ENCODE measurements at places on chromosomes 3 and 15.

- no peak for DNase-seq
These were observed 58.7 kb downstream of the WNT7A start for GRCh38 chr3:13821126-13821525.

DNA sequence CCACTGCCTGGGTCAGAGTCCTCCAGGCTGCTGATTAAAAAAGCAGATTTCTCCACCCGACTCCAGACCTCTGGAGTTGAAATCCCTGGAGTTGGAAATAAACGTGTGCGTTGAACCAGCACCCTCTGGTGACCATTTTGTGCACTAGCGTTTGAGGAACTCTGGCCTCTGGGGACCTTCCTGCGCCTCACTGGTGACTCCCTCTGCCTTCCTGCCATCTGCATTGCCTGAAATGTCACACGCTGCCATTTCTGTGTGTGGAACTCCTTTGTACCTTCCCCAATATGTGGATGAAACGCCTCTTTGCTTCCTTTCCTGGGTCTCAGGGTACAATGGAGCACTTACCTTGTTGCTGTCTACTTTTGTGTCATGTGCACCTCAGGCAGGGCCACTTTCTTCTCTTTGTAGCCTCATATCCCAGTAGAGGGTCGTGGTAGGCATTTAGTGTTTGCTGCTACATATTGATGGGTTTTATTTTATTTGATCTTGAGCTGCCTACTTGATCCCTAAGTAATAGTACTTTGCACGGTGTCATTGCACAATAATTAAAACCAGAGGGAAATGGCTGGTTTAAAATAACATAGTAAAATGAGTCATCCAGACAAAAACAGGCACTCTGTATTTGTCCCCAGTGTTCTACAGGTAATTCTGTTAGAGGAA lies 56.8 kb downstream of the GPR171 start:
- DNase-seq, result no peak

DNA sequence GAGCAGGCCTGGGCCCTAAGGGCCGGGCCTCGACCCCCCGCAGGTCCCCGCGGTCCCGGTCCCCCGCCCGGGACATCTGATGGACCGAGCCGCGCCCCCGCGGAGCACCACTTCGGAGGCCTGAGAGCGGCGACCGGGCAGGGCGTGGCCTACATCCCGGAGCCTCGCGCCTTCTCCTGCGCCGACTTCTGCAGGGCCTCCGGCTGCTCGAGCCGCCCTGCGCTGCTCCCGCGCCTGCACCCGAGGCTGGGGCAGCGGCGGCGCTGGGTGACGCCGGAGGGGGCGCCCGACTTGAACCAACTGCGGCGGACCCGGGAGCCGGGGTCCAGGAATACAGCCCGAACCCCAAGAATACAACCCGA lies 14.9 kb upstream of the GP9 start:
- peak; percentile 10 for DNase-seq

DNA sequence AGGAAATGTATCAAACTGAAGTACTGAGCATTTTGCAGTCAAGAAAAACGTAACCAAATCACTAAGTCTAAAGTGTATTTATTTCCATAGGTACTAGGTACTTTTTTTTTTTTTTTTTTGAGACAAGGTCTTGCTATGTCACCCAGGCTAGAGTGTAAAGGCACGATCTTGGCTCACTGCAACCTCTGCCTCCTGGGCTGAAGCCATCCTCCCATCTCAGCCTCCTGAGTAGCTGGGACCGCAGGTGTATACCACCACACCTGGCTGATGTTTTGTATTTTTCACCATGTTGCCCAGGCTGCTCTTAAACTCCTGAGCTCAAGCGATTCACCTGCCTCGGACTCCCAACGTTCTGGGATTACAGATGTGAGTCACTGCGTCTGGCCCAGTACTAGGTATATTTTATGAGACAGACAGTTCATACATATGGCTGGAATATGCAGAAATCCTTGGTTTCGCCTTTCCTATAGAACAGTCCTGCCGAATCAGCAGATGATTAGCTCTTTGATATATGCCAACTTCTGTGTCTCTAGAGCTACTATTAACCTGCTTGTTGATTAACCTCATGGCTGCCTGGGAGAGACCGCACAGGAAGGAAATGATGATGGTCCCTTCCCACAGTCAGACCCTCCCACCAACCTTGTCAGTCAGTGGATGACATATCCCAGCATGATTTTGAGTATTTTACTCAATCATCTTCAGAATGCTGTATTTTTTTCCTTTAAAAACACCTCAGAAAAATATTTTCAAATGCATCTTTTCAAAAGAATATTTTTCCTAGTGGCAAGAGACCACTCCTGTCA lies 32.3 kb downstream of the TMOD3 start:
- DNase-seq, result peak; percentile 34

- DNase-seq, result no peak
These were observed 146.6 kb downstream of the RBMS3 start for GRCh38 chr3:29427266-29428103.

- DNase-seq, result no peak
These were observed 992 bp downstream of the RHOV start for GRCh38 chr15:40872791-40873693.

DNA sequence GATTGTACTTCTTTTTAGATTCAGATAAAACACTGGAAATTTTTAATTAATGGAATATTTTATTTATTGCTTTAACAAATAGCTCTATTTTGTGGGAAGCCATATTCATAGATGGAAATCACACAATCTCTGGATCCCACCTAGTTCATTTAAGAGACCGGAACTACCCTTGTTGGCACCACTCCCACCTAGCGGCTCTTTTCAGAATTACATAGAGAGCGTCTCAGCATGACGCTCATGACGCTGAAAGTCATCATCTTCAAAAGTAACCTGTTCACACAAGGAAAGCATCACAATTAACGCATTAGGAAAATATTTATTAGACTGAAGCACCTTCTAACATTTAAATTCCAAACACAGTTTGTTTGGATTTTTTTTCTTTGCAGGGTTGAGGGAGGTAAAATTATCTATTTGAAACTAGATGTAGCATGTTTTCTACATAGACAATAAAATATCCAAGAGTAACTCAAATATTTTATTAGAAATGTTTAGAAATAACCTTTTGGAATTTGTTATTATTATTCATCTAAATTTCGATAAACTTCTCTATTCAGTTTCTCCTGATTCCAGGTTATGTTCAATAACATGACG lies 214.9 kb upstream of the ARRDC4 start:
- DNase-seq, result no peak

GRCh38 chr3:114841515-114841914 lies 305.6 kb downstream of the ZBTB20 start:
- DNase-seq, result no peak

DNA sequence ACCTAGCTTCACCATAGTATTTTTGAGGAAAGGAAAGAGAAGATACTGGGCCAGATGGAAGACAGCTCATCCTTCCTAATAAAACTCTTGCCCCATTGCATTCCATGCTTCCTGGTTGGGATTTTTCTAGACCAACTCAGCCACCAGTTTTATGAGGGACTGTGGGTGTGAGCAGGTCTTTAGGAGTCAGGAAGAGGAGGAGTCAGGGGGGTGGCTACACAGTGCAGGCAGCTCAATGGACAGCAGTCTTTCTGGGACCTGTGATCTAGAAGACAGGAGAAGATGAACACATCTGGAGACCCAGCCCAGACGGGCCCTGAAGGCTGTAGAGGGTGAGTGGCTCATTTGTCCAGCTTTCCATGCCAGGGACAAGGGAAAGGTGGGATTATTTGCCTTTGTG lies at the start of gene NOX5:
TSS of gene NOX5 (plus strand) at position 242 of the 400 bp plus-strand sequence. CDS start at position 283, 41 bp downstream.
- DNase-seq, result no peak

DNA sequence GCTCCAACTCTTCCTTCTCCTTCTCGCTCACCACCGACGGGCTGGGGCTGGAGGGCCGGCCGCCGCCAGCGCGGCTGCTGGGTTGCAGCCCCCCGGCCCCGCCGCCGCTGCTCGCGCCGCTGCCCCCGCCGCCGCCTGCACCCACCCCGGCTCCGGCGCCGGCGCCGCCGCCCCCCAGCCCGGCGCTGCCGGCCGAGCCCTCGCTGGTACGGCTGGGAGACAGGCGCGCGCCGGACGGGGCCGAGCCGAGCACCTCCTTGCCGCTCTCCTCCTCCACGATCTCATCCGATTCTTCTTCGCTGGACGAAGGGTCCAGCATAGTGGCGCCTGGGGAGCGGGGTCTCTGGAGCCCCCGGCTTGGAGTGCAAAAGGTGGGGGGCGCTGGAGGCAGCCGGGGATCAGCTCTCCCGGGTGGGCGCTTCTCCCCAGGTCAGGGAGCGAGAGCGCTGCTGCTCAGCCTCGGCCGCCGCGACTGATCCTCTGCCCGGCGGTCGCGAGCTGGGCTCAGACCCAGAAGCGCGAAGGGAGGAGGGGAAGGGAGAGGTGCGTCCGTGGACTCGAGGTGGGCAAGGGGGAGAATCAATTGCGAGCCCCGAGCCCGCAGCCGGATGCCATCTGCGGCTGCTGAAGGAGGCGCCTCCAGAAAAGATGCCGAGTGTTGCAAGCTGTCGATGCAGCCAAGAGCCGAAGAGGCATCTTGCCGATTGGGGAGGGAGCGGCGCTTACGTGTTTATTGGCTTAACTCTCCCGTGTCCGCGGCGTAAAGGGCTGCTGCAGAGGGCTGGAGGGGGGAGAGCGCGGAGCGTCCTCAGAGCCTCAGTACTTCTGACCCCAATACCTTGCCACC lies at the start of gene CADPS:
TSS of gene CADPS (minus strand) at position 706 of the 847 bp plus-strand sequence. CDS start at position 319, 387 bp downstream.
- no peak for DNase-seq

- DNase-seq, result no peak
These were observed 144.0 kb downstream of the AQP9 start for GRCh38 chr15:58282060-58282708.

DNA sequence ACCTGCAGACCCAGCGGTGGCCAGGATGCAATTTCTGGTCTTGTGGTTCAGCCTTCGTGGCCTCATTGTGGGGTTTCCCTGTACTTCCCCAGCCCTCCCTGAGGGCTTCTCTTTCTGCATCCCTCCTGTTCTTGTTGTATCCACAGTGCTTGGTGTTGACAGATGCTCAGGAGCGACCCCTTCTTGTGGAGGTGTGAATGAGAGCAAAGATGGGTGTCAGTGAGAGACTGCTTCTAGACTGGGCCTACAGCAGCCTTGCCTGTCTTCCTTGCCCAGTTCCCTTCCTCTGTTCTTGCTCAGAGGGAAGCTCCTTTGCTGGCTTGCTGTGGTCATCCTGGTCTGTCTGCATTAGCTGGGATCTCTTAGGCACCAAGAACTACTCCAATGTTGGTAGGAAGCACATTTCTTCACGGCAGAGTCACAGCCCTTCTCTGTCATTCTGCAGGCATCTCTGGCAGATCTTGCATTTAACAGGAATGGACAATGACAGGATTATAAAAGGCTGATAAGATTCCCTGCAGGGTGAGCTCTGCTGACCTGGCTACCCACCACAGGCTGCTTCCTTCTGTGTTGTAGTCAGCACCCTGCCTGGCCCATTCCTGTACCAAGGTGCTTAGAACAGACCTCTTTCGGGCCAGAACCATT lies 317.8 kb upstream of the C2CD4B start:
- no peak for DNase-seq

DNA sequence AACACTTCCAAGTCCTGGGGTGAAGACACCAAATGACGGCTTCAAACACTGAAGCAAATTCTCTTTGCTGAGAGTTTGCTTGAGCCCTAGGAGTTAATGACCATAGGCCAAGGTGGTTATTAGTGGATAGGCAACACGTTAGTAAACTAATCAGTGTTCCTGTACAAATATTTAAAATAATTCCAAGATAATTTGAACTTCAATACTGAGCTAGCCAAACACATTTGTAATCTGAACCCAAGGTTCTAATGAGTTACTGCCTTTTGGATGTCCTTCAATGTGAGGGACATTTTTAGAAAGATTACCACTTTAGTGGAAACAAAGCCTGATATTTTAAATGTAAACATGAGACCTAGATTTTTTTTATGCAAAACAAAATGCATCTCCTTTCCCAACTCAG lies 94.6 kb downstream of the THRB start:
- DNase-seq, result no peak

GRCh38 chr15:59545573-59545972 lies 66.0 kb upstream of the GCNT3 start:
- no peak for DNase-seq

DNA sequence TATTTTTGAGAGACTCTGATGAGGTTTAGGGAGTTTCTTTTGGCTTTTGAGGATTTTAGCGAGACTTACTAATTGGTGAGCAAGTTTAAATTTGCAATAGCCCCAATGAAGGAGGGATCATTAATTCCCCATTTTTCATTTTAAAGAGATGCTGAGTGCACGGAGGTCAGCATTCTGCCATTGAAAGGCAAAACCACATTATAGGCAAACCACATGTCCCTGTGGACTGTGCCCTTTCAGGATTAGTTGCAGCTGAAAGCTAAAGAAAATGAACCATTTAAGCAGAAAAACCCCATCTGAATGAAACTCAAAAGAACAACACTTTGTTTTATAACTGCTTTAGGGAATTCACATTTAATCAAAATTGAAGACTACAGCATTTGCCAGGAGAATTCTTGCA lies 246.5 kb downstream of the PDZRN3 start:
- DNase-seq, result no peak

- DNase-seq, result no peak
These were observed 86.4 kb upstream of the ARRDC4 start for GRCh38 chr15:97874139-97874538.

DNA sequence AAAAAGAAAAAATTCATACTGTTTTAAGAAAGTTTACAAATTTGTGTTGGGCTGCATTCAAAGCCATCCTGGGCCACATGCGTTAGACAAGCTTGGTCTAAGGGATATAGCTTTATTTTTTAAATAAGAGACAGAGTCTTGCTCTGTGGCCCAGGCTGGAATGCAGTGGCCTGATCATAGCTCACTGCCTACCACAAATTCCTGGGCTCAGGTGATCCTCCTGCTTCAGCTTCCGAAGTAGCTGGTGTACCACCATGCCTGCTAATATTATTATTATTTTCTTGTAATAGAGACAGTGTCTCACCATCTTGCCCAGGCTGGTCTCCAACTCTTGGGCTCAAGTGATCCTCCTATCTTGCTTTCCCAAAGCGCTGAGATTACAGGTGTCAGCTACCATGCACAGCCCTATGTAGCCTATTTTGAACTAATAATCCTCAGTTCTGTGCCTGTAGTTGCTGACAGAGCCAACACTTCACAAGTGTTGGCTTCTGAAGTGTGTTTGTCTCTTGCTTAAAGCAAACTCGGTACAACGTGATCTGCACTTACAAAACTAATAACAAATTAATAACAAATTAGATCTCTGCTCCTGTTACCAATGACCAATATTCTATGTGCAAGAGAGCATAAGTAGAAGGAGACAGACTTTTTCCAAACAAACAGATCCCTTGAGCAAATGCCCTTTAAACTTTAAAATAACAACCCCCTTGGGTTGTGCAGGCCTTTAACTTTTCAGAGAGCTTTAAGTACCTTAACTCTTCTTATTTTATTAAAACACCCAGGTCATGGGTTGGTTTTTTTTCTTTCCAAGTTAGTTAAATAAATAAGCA lies 135.2 kb downstream of the VGLL4 start:
- no peak for DNase-seq

DNA sequence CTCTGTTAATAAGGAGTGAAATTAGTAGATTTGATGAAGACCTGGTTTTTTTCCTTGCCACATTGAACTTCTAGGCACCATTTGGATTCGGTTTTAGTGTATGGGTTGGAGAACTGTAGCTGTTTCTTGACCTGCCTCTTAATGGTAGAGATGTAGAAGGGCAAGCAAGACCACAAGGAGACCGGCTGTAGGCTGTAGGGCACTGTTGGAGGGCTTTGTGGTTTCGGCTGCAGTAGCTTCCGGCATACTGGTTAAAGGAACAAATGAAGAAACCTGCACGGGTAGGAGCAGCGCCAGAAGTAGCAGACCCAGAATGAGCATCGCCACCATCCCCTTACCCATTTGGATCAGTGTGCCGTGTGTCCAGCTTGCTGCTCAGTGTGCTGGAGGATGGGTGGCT lies 7.9 kb downstream of the PCLAF start:
- DNase-seq, result no peak

- no peak for DNase-seq
These were observed 86.0 kb downstream of the ECT2 start for GRCh38 chr3:172836390-172836997.

- DNase-seq, result no peak
These were observed 144.8 kb upstream of the BHLHE40 start for GRCh38 chr3:4834403-4834866.
